GM03348 (cell line): ENCODE measurements at places on chromosomes 4 and X.

- DNase-seq: no peak
Measured at GRCh38 chrX:151153667-151154066, 22.7 kb upstream of the GPR50 start.

GRCh38 chr4:107330916-107331315 lies 294.8 kb upstream of the DKK2 start:
- DNase-seq: no peak

GRCh38 chrX:47384502-47384901 lies 14.1 kb downstream of the ZNF157 start:
- peak; percentile 53 for DNase-seq

DNA sequence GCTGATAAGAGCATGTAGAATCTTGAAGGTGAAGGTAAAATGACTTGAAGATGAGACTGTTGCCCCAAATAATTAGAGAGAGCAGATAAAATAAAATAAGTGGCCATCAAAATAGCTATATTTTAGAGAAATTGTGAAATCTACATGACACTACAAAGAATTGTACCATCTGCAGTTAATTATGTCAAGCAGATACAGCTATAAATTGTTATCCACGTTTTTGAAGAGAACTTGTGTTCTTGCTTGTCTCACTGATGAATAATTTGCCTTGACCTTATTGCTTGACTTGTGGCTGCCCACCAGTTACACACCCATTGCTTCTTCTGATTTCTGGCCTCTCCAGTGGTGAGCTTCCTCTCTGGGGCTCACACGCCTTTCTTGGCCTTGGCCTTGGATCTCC lies 75.8 kb upstream of the TNIP3 start:
- peak; percentile 28 for DNase-seq

DNA sequence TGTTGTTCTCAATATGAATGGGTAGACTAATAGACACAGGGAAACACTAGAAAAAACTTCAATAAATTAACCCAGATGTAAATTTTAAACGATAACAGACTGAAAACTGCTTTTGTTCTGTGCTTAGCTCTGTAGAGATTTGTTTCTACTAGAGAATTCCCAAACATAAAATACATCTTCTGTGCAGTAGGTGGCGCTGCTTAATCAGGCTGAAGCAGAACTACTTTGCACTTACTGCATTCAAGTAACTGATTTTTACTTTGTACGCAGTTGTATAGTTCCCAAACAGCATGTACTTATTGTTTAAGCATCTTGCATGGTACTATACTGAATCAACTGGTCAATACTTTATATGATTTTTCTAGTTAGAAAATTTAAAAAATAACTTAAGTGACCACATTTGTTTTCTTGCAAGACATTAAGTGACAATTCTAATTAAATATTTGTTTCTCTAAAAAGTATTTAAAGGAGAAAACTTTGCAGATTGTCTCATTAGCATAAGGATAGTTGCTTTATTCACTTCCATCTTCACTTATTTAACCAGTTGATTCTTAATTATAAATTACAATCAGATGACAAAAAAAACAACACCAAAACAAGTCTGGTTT lies 490.6 kb downstream of the IL15 start:
- DNase-seq: peak; percentile 58

- DNase-seq: no peak
Measured at GRCh38 chr4:126784966-126785580, 847.7 kb upstream of the INTU start.

DNA sequence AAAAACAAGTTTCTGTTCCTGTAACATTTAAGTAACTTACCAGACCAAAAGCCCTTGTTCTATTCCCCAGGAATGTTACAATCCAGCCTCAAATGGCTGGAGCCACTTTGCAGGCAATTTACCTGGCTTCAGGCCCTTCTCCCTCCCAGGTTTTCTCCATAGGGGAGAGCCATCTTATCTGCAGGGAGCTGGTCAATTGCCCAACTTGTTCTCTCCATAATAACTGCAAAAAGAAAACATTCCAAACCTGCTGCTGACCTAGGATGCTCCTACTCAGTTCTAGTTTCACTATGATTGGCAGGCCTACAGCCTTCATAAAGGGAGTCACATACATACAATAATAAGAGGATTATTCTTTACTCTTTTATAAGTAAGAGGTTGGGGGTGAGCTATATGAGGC lies 670.7 kb downstream of the PCDH7 start:
- no peak for DNase-seq

DNA sequence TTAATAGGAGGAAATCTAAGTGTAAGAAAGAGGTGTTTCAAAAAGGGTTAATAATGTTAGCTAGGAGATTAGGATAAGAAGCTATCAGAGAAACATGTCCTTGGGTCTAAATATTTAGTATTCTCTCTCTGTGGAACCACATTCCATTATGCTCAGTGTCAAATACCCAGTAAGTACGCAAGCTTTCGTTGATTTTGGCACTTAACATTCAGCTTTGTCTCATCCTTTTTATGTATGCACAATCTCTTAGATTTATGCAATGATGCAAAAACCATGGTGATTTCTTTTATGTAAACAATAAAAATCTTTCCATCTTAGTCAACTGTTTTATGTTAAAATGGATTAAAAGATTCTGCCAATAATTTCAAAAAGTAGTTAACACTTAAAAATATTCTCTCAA lies 129.2 kb downstream of the KLHL13 start:
- no peak for DNase-seq

DNA sequence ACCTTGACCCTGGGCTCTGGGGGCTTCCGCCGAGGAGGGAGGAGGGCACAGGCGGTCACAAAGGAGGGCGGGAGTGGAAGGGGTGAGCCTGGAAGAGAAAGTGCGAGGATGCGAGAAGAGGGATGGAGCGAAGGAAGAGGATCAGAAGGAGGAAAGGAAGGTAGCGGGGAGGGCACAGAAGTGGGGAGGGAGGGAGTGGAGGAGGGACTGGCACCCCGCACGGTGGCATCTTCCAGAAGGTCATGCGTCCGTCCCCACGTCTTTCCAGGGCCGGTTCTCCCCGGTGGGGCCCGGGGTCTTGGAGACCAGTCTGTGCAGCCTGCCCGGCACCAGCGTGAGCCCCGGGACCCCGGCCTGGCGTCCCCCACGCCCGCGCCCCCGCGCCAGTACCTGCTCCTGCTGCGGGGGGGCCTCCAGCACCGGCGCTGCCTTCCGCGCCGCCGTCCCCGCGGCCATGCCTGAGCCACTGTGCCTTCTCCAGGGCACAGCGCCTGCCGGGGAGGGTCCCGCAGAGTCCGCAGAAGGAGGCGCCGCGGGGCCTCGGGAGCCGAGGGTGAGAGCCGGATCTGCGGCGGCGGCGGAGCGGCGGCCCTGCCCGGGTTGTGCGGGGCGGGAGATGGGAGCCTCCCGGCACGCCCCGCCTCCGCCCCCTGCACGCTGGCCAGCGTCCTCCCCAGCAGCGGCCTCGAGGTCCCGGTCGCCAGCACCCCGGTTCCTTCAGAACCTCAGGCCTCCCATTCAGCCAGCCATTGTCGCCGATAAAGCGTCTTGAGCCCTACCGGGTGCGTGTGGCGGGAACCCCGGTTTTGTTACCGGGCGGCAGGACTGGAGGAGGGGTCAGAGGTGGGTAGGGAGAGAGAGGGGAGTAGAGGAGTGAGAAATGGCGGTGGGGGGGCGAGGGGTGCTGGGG lies at the start of gene RNF175:
RNF175 (minus strand) TSS at position 618 of the 910 bp plus-strand sequence; CDS start at position 456, 162 bp downstream.
- DNase-seq: peak; percentile 67

- no peak for DNase-seq
Measured at GRCh38 chr4:139672732-139673131, 7.1 kb downstream of the MGST2 start.

DNA sequence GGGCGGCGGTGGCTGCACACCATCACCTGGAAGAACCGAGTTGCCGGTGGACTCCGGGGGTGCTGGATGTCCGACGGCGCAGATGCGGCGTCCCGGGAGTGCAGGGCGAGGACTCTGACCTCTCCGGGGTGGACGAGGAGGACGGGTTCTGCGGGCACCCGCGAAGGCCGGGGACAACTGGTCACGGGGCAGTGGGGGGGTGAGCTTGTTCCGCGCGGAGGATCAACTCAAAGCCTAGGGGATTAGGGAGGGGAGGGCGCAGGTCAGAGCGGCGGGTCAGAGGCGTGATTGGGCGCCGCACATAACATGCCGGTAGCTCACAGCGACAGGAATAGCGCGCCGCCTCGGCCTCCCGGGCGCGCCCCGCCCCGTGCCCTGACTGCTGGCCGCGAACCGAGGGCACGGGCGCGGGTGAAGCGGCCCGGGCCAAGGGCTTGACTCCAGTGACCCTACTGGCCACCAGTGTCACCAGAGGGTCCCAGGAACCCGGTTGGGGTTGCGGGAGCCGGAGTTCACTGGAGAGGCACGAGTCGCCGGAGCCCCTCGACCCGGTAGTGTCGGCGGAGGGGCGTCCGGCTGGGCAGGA lies at the start of gene KLHL34:
KLHL34 (minus strand) TSS at position 179 of the 586 bp plus-strand sequence. CDS start 542 bp downstream, outside the sequence.
- peak; percentile 9 for DNase-seq

- no peak for DNase-seq
Measured at GRCh38 chrX:13412208-13412600, 92.4 kb upstream of the ATXN3L start.

DNA sequence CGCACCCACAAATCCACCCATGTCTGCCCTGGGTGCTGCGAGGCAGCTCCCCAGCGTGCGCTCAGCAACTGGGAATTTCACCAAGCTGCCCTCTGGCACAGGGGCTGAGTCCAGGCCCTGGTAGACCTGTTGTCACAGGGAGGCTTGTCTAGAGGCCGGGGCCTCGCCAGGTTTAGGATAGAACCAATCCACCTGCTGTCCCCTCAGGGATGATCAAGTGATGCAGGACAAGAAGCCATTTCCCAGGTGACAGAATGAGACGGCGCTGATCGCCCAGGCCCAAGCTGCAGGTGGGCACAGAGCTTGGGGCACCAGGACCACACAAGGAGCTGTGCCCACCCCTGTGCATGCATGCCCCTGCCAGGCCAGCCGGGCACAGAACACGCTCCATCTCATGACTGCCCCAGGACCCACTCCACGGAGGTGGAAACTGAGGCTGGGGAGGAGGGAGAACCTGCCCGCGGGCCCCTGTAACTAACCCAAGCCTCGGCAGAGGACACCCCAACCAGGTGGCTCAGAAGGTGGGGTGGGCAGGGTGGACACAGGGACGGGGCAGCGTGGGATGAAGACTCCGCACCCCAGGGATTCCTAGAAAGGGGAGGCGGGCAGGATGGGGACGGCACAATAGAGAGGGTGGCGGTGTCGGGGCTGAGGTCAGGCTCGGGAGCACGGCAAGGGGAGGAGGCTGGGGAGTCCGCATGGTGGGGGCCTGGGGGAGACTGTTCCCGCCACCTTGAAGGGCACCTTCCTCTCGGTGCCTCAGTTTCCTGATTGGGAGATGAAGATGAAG lies 78.0 kb downstream of the ZFYVE28 start:
- no peak for DNase-seq

GRCh38 chr4:171817026-171817425 lies 3.8 kb downstream of the GALNTL6 start:
- no peak for DNase-seq

- DNase-seq: peak; percentile 66
Measured at GRCh38 chr4:127870688-127871087, 10.0 kb upstream of the PLK4 start.

DNA sequence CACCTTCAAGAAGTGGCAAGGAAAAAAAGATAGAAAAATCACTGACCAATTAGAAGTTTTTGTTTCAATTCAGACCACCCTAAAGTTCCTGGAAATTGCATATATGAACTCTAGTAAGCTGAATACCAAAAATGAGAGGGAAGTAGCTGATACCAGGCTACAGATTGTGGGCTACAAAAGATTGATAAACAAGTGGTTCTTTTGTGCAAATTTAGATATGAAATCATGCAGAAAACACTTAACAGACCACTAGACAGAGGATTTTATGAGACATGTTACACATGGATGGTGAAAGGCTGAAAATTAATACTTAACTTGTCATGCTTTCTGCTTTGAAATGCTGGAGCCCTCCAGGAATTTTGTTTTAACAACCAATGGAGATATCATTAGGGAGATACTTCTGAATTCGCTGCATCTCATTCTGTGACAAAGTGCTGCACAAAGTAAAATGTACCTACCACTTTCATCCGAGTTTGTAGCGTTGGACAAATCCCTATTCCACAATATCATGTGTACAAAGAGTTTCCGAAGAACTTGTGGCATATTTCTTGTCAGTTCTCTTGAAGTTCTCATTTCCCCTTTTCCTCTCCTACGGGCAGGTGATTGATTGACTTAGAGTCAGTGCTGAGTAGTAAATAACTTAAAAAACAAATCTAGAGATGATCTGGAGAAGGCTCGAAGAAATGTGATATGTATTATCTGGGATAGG lies 235.0 kb downstream of the PALLD start:
- DNase-seq: no peak

DNA sequence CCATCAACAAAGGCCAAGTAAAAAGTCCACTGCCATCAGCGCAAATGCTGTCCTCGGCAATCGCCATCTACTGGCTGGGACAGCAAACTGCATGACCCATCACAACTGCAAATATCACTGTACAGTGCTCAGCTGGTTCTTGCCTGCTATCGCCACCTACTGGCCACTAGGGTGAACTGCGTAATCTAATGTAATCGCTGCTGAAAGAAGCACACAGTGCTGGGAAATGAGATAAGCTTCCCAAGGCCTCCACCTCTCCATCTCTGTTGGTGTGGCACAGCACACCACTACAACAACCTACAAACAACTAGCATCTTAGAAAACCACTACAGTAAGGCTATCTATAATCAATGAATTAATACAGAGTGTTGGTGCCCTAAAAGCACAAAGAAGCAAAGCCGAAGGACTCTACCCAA lies 298.3 kb downstream of the TEX13A start:
- DNase-seq: peak; percentile 64

- DNase-seq: no peak
Measured at GRCh38 chr4:101262683-101263082, 84.6 kb downstream of the PPP3CA start.

DNA sequence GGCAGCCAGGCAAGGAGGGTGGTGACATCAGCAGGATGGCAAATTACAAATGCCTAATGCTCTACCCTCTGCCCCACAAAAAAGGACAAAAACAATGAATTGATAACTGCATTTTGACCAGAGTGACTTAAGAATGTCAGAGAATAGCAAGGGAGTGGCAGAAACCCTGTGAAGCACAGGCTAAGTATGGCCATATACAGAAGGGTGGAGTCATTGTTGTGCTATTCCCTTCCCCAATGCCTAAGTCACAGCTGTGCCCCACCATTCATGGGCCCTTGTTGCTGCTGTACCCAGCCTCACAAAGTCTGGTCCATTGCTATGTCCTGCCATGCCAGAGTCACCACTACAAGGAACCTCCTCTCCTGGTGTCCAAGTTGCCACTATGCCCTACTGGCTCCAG lies 123.1 kb downstream of the NEK1 start:
- DNase-seq: no peak

GRCh38 chr4:31283679-31284078 lies 563.5 kb downstream of the PCDH7 start:
- no peak for DNase-seq

DNA sequence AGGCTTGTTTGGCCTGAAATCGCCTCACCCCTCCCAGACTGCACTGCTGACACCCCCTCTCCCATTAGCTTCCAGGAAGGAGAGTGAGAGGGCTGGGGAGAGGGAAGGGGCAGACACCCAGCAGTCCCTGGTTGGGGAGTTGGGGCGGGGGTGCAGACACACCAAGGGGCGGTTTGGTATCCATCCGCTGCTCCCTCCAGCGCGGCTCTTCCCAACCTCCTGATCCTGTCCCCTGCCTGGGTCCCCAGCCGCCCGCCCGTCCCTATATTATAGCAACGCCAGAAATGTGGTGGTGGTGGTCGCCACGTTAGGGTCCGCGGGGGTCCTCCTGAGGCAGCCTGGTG lies 24.9 kb downstream of the GPRASP3 start:
- DNase-seq: no peak
